Amniotic stem cell (primary cell): ENCODE measurements at places on chromosomes 11 and 22.

GRCh38 chr11:61886643-61887042 lies 4.7 kb downstream of the FADS3 start:
- no peak for DNase-seq

- DNase-seq = no peak
Measured at GRCh38 chr11:16015741-16016467, 340.4 kb downstream of the SOX6 start.

GRCh38 chr11:114123692-114124330 lies 64.3 kb downstream of the ZBTB16 start:
- DNase-seq = no peak

DNA sequence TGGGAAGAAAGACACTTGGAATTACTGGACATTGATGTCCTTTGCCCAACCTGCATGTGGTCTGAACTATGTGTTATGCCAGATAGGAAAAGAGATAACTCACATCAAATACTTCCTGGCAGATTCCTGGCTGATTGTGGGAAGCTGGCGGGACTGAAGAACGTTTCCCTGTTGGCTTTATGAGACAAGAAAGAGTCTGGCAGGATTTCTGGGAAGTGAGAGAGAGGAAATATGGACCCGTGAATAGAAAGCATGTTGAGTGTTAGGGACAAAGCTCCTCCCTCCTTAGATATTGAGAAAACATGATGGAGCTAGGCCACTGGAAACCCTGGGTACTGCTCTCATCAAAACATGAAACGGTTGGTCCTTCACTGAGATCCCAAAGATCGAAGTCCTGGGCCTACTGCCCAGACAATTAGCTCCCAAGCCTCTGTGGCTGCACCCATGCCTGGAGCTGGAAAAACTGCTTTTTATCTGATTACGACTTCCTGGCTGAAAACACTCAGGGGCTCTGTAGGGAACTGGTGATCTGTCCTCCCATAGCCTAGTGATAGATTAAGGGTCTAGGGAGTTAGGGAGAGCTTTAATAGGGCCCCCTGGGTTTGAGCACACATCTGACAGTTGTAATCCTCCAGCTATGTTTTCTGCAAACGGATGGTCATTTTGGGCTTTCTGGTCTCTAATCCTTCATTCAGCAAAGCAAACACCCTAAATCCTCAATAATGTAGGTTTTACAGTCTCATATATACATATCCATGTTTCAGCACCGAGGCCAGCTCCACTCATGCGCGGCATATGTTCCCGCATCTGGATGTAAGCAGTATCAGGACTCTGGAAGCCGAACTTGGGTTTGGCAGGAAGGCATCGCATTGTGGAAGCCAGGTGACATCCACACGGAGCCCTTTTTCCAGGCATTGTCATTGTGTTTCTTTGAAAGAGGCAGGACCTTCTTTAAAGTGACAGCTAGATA lies 6.1 kb upstream of the B3GAT1 start:
- no peak for DNase-seq

DNA sequence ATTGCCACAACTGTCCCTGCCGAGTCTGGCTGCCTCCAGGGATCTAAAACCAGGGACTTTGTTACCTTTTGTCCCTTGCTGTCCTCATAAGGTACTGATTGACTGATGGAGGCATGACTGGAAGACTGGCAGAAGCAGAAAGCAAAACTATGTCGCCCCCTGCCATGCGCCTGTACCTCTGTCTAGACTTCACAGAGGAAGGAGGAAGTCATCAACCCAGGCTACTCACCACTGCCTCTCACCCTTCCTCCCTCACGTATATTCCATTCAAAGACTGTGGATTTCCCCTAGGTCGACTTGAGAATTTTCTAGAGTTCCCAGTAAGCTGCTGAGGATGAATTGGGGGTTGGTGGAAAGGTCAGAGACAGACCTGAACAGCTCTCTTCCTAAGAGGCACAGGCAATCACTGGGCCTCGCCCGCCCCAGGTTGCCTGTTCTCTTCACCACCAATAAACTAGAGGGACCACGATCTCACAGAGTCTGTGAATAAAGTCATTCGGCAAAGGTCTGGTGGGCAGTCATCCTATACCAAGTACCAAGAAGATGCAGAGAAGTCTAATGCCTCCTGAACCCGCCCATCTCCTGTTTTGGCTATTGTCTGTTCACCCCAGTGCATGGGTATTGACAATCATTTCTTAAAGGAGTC lies 27.5 kb upstream of the CHST1 start:
- no peak for DNase-seq

DNA sequence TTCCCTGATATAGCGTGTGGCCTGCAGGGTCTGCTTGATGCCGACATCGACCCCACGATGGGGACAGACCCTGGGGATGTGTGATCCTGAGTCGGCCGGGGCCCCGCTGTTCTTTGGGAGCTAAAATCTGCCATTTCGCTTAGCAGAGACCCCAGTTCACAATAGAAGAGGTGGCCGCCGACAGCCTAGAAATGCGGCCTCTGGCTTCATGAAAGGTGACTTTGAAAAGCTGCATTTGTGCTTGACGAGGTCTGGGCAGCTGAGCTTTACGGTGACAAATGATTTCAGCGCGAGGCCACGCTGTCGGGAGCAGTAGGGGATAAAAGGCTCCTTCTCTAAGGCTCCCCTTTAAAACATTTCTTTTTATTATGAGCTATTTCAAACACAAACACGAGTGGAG lies 71.7 kb downstream of the RPS6KA4 start:
- no peak for DNase-seq

DNA sequence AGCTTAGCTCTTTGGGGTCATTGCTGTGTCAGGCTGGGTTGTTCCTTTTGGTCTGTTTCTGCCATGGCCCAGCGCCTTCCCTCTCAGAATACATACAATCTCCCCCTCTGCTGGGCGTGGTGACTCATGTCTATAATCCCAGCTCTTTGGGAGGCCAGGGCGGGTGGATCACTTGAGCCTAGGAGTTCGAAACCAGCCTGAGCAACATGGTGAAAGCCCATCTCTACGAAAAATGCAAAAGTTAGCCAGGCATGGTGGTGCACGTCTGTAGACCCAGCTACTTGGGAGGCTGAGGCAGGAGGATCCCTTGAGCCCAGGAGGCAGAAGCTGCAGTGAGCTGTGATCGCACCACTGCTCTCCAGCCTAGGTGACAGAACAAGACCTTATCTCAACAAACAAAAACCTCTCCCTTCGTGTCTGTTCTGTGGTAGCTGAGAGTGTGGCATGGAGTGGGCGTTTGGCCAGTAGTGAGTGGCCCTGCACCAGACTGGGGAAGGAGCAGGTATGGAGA lies 46.7 kb upstream of the RAB1B start:
- no peak for DNase-seq

DNA sequence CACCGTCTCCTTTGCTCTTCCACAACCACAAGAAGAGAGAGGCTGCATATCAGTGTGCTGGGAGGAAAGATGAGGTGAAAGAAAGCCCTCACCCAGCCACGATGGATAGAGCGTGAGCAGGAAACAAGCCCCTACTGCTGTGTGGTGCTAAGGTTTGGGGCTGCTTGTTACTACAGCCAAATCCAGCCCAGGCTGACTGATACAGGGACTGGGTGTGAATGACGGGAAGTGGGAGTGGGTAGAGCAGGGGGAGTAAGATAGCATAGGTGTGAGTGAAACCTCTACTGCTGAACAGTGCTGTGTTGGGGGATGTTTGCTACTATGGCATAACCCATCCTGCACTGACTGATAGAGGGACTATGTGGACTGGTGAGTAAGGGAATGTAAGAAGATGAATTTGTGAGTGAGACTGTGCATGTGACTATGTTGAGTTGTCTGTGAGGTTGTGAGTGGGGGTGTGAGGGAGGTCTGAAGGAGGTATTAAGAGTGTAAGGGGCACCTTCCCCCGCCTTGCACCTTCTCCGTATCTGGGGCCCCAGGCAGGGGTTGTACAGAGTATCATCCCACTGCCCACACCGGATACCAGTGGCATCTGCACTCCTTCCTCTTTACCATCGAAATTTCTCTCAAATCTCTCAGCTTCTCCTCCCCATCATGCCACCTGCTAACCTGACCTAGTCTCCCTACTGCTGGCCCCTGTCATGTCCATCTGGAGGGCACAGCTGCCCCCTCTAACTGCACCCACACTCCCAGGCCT lies 91.5 kb downstream of the MN1 start:
- DNase-seq = no peak

GRCh38 chr11:111302298-111302697 lies 4.0 kb downstream of the POU2AF3 start:
- no peak for DNase-seq

DNA sequence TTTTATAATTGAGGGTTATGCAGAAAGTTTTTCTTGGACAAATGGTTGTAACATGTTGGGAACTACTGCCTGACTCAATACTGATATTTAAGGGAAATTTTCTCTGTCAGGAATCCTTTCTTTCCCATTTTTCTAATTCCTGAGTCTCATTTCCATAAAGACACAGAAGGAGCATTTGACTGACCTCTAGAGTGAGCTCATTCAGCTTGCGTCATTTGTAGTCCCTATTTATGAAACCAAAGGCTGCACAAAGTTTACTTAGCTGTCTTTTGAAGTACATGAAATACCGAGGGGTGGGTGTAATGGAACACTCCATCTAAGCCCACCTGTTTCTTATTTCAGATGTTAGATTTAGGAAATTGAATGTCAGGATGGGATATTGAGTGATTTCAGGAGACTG lies 359.5 kb upstream of the C11orf87 start:
- no peak for DNase-seq

GRCh38 chr11:94211261-94211830 lies 82.7 kb downstream of the PANX1 start:
- no peak for DNase-seq

GRCh38 chr22:31876156-31876920 lies 68.0 kb upstream of the YWHAH start:
- no peak for DNase-seq

DNA sequence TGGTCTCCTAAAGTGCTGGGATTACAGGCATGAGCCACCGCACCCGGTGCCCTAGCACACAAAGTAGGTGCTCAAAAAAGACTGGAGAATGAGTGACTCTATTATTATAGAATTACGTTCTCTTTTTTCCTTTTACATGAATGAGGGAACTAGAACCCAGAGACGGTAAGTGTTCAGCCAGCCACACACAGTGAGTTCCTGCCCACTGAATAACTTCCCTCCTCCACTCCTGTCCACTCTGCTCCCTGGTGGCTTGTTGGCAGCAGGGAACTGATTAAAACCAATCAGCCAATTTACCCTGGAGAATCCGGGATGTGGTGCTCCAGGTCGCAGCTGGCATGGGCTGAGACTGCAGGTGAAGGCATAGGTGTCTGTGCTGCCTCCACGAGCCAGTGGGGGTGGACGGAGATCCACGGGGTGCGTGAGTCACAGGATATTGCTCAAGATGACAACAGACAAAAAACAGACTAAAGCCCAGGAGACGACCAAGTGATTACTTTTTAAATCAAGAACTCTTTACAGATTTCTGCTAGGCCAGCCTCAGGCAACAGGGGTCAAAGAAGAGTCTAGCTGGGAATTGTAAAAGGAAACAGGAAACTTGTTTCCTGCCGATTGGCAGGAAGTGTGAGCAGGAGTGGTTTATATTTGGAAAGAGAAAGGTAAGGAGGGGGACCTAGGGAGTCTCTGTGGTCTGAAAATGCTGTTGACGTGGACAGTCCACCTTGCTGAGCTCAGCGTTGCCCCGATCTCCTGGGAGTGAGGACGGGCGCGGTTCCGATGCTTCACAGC lies 95.2 kb upstream of the TP53I11 start:
- DNase-seq = no peak

DNA sequence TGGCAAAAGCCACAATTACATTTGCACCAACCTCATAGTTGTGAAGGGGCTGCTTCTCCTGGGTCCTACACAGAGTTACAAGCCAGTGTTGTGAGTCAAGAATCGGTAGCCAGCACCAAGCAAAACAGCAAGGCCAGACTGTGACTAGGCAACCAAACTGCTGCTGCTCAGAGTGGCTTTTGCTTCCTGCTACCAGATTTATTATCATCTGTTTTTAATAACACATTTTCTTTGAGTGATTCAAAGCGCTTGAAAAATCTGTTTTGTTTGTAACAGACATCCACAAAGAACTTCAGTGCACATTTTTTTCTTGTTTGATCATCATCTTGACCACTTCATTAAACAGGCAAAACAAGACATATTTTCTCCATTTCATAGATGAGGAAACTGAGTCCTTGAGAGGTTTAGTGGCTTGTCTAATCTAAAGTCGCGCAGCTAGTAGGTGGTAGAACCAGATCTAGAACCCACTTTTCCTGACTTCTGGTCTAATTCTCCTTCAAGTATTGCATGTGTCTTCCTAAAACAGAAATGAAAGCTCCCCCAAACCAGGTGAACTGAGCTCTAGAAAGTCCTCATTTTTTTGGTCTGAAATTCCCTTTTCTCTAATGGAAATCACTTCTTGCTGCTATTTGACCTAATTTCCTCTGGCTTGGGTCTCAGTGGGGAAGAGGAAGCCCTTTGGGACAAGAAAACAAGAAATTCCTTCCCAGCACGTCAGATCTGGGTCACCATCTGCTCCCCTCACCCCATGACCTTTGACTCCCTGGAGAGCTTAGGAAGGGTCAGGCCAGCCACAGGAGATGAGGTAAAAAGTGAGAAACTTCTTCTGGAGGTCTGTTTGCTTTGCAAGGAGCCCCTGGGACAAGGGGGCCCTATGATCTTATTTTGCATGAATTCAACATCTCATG lies 39.9 kb downstream of the CWC15 start:
- DNase-seq = peak; percentile 90

GRCh38 chr11:133941546-133941945 lies 15.2 kb downstream of the IGSF9B start:
- DNase-seq = no peak

DNA sequence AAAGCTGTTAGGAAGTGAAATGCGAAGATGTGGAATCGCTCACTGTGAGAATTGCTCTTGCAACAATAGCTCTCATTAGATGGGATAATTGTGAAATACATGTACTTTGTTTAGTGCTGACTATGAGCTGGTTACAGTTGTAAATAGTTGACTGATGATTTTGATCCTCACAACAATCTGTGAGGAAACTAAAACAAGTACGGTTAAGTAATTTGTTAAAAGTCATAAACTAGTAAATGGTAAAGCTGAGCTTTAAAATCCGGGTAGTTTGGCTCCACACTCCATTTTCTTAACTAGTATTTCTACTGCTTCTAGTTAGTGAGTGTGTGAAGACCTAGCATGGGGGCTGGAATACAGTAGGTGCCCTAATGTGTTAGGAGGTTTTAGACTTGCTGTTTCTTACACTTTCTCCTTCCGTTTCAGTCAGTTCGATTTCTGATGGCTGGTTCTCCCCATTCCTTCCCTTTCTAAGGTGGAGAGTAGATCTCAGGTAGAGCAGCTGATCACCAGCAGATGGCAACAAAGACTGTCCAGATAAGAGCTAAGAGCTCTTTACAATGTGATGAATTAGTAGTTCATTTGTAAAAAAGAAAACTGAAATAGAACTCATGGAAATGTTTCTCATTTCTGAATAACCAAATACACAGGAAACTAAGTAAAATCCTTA lies 16.3 kb upstream of the CYP2R1 start:
- peak; percentile 23 for DNase-seq
